Activated T-helper 17 cell treated with anti-CD3 and anti-CD28 coated beads, Interleukin-2, amount 50 U/mL, for 72 hours (primary cell): ENCODE measurements at places on chromosomes 13 and 19.
A peak's percentile ranks its signal among the peaks of the same experiment; 100 is the strongest.

GRCh38 chr19:35462476-35462953, 14.5 kb downstream of the FFAR2 start:
- peak; percentile 92 for ATAC-seq

GRCh38 chr13:112456138-112457056, 80.2 kb downstream of the SPACA7 start:
- ATAC-seq, result no peak

DNA sequence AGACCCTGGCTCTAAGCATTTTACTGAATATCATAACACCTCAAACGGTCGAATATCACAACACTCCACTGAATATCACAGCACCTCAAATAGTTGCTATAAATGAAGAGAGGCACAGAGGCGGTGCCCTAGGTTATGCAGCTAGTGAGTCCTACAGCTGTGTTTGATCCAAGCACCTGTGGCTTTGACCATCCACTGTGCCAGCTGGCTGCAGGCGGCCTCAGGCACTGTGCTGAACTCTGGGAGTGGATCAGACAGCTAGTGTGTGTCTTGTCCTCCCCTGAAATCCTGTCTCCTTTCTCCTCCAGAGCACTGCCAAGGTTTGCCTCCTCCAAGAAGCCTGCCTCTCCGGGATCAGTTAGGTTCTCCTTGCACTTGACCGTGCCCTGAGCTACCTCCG, 7.3 kb downstream of the NOSIP start:
- ATAC-seq, result no peak

DNA sequence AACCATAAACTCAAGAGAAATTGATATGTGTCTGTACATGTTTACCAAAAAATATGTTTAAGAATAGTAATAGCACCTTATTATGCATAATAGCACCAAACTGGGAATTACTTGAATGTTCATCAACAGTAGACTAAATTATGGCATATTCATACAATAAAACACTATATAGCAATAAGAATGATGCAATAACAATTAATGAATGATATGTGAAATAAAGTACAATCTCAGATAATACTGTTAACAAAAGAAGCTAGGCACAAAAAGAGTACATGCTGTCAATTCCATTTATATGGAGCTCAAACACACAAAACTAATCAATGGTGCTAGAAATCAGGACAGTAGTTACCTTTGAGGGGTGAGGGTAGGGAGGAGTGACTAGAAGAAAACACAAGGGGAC, 36.3 kb downstream of the ZC3H13 start:
- ATAC-seq, result no peak

GRCh38 chr19:19488875-19489690, 26.3 kb downstream of the TSSK6 start:
- peak; percentile 91 for ATAC-seq

GRCh38 chr13:26718146-26718545, 42.4 kb downstream of the GPR12 start:
- no peak for ATAC-seq

- no peak for ATAC-seq
Observed at GRCh38 chr19:21109116-21109515, 27.1 kb downstream of the ZNF714 start.

- ATAC-seq, result no peak
Observed at GRCh38 chr13:28557725-28558520, 63.0 kb upstream of the FLT1 start.

DNA sequence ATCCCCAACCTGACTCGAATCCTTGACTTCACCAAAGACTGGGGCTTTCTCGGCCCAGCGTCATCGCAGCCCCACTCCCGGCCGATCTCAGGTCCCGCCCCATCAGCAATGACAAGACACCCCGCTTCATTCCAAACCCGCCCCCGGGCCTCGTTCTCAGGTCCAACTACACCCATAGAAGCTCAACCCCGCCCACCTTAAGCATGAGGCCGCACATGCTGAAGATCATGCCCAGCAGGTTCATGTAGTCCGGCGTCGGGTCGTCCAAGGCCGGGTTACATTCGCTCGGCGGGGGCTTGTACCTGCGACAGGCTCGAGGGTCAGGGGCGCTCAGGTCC, 2.3 kb downstream of the WDR83 start:
- peak; percentile 18 for ATAC-seq

GRCh38 chr19:50490411-50490811, 13.8 kb upstream of the GARIN5A start:
- no peak for ATAC-seq

- ATAC-seq, result no peak
Observed at GRCh38 chr13:34350671-34351070, 532.7 kb downstream of the RFC3 start.

- ATAC-seq, result no peak
Observed at GRCh38 chr19:30785458-30786137, 413.4 kb downstream of the ZNF536 start.

GRCh38 chr13:53276265-53276664, 247.7 kb downstream of the OLFM4 start:
- ATAC-seq, result no peak

- ATAC-seq, result no peak
Observed at GRCh38 chr19:15321739-15322138, 10.6 kb downstream of the BRD4 start.

- ATAC-seq, result no peak
Observed at GRCh38 chr13:26563713-26564112, 6.2 kb downstream of the WASF3 start.

DNA sequence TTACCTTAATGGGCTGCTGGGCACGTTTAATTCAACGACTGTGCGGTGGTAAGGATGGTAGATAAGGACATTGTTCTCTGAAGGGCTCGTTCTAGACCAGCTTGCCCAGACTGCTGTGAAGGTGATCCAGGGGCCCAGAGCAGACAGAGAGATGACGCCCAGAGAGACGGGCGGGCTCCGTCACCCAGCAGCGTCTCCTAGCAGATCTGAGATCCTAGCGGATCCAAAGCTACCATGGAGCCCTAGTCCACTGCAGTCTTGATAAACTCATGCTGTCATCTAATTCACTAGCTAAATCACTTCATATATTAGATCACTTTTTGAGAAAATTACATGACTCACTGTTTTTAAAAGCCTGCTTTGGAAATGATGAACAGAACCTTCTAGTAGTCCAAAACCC, 21.5 kb downstream of the COL4A2 start:
- ATAC-seq, result no peak

DNA sequence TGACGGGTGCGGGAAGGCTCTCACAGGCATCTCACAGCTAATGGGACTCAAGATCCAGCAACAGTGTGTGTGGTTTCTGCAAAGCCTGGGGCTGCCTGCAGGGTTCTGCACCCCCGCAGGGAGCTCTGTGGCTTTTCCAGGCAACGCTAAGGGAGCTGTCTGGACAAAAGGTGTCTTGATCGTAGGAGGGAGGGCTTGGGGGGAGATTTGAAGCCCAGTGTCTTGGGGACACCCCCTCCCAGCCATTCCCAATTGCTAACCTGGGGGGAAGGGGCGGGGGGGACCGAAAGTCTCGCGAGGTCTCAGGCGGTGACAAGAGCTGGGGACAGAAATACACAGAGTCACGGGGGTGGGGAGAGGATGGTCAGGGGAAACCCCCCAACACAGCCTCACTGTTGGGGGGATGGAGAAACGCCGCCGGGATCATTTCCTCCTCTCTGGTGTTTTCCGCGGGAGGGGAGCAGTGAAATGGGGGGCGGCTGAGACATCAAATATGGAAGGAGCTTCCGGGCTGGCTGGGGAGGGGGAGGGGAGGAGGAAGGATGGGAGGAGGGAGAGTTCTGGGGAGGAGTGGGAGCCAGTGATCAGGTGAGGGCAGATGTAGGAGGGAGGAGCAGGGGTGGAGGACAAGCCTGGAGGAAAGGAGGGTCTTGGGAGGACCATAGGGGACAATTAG, 13.3 kb downstream of the KCNC3 start:
- peak; percentile 66 for ATAC-seq
